ENCODE measurements at places on chromosomes 2 and 18.

GRCh38 chr18:78813156-78813555, 166.5 kb upstream of the SALL3 start:
- DNase-seq, result no peak

DNA sequence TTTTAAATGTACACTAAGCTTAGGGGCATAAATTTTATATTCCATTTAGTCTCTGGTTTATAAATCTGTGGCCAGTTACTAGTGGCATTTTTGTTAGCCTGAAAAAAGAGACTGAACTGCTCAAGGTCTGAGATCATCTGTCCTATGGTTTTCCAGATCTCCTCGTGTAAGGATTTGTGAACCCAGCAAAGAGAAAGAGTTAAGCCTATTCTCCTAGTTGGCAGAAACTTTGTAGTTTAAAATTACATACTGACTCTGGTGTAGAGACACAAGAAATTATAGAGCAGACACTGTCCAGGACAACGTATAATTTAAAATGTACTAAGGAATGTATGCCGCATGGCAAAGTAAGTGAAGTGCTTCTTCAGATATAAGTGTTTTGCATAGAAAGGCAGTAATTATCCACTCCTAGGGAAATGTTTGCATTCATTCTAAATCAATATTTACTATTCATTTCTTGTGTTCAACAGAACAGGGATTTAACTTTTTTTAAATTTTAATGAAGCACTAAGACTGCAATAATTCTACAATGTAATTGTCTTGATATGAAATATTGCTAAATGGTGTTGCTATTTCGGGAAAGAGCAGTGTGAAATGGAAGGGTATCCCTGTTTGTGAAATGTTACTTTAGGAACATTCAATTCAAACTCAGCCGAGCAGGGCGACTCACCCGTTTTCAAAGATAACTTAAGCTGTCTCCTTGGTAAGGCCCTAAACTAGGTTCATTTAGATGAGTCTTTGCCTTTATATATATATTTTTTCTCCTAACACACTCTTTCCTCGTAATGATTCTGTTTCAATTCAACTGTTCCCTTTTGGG, 508.4 kb upstream of the ZEB2 start:
- DNase-seq, result no peak

DNA sequence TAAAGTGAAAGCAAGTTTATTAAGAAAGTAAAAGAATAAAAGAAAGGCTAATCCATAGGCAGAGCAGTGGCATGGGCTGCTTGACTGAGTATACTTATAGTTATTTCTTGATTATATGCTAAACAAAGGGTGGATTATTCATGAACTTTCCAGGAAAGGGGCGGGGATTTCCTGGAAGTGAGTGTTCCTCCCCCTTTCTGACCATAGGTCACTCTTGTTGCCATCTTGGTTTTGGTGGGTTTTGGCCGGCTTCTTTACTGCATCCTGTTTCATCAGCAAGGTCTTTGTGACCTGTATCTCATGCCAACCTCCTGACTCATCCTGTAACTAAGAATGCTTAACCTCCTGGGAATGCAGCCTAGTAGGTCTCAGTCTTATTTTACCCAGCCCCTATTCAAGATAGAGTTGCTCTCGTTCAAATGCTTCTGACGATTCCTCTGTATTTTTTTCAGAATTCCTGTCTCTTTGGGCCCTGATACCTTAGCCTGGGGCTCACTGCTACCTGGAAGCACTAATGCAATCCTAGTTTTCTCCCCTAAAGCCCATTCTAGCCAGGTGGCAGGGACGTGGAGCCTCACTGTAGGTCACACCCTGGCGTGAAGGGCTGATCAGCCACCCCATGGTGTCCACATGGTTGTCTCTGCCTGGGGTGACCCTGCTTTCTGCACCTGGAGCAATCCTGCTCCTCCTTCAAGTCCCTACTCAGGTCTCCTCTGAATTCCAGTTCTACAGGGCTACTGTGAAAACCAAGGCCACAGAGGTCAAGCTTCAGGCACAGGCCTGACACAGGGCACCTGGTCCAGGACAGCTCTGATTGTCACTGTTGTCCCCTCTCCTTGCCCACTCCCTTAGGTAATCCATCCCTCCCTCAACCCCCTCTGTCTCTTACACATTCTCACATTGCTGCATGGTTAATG, 6.0 kb upstream of the SLC35F6 start:
- no peak for DNase-seq

GRCh38 chr2:37330681-37331080, 6.0 kb upstream of the PRKD3 start:
- DNase-seq, result no peak

DNA sequence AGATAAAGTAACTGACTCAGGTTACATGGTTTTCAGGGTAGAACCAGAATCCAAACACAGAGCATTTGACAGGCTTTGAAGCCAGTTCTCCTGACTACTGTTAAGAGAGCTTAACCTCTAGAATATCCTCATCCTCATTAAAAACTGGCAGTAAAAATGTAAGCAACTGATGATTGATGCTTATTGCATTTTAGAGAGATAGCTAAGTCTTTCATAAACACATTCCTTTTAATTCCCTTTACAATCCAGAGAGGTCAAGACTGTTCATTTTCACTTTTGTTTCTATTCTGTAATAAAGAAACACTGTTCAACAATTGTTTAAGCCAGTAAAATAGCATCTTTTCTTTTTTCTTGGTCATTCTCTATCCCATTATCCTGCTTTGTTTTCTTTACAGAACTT, 53.9 kb upstream of the RAB27B start:
- DNase-seq, result no peak

DNA sequence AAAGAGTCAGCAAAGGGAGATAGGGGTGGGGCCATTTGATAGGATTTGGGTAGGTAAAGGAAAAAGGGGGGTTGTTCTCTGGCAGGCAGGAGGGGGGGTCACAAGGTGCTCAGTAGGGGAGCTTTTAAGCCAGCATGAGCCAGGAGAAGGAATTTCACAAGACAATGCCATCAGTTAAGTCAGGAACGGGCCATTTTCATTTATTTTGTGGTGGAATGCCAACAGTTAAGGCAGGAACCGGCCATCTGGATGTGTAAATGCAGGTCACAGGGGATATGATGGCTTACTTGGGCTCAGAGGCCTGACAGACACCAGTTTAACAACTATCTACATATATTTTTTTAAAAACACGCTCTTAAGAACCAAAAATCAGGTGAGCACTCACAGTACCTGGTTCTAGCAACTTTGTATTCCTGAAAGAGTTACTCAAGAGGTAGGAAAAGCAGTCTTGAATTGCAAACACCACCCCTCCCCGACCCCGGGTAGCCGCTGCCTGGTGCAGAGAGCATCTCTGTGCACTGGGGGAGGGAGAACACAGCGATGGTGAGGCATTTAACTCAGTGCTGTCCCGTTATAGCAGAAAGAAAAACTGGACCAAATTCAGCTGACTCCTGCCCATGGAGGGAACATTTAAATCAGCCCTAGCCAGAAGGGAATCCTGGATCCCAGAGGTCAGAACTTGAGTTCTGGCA, 414.5 kb upstream of the KLHL29 start:
- DNase-seq, result no peak

DNA sequence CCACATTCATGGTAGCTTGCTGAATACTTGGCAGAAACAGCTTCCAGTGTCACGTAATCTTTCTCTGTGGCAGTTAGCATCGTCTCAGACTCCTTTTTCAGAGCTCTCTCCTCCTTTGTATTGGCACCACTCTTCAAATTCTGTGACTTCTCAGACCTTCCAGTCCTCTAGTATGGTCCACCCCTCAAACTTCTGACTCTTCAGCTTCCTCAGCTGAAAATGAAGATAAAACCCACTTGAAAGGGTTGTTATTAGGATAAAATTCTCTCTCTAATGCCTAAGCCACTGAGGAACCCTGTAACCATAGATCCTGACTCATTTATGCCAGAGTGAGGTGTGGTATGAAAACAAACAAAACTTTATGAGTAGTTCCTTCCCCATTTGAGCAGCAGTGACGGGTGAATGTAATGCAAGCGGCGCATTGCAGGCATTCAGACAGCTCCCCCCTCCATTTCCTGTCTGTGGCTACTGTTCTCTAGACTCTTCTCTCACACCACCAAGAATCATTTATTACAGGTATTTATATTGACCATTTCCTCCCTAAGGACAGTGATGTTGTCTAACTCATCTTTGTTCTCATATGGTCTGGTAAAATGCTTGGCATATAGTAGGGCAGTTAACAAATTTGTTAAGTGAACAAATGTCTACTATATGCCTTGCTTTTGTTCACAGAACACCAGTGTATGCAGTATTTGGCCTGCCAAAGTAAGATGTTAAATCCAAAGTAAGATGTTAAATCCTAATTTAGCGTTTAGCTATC, 35.3 kb downstream of the GALNT1 start:
- DNase-seq, result peak; percentile 26

DNA sequence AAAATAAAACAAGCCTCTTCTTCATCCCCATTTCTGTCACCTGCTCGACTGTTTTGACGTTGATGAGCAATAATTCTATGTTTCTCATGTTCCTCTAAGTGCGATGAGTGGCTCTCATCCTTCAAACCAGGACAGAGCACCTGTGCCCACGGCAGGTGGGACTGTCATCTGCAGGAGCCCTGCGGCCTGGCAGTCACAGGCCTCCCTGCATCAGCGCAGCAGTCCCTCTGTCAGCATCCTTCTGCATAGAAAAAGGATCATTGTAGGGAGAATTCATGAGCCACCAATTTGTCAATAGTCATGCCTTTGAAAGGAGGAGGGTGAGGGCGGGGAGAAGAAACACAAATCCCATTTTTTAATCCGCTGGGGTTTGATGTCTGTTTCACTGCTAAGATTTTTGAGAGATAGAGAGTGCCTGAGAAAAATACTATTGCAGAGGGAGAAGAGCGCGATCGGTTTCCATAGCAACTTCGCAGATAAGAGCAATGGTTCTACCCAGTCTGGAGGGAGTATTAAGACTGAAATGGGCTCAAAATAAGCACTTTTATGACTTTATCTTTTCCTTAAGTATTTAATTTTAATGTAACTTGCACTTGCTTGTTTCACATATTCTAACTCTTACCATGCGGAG, 234.3 kb upstream of the NCKAP5 start:
- DNase-seq, result no peak

DNA sequence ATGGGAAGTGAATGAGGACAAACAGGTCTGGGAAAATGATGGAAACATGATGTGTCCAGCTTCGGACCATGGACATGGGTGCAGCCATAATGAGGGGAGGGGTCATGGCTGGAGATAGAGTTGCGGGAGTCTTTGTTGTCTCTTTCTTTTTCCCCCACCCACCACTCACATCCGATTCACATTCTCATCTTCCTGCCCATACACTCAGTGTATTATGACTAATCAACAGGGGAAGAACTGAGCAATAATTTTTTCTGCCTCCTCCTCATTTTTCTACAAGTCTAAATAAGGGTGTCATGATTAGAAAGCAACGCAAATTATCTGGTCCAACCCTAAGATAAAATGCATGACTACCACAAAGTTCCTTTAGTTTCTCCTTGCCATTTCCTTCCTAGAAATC, 5.7 kb upstream of the SERPINB2 start:
- no peak for DNase-seq

DNA sequence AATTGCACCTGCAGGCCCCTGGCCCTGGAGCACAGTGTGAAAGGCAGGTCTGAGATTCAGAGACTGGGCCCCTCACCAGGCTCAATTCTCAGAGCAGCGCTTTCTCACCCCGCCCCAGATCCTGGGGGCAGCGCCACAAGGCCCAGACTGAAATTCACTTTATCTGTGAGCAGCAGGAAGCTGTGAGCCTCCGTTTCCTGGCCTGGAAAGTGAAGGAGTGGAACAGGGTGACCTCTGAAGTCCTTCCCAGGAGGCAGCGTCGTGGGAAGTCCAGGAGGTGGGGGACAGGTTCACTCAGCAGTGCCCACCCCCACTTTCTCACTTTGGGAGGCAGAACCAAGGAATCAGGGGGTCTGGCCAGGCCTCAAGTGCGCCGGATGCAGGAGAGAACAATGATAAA, 235.4 kb downstream of the NDUFA10 start:
- DNase-seq, result no peak

DNA sequence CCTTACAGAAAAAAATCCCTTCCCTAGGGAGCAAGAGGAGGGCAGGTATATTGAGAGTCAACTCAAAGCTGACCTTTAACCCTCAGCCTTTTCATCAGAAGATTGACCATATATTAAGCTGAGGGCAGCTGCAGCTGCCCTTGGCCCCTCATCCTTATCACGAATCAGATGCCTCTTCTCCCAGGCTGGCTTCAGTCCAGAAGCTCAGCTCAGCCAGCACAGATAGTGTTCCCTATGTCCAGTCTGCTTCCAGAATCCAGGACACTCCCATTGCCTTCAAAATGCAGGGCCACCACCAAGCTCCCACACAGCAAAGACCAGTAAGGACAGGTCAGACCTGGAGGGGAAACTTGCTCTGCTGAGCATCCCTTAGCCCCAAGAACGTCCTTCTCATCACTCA, 146.1 kb downstream of the BCL11A start:
- no peak for DNase-seq

DNA sequence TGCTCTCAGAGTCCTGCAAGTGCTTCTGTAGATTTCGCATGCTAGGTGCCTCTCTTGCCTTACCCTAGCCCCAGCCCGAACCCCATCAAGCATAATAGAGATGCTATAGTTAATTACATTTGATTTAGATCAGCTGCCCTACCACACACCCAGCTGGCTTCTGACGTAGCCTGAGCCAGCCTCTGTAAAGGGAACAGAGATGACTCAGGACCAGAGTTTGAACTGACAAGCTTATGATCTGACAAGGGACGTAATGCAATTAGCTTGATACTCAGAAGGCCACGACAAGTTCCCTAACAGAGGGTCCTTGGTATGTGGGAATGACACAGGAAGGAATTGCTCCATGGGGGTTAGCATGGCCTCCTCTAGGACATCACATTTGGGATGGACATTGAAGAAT, 126.6 kb downstream of the LRATD1 start:
- no peak for DNase-seq

DNA sequence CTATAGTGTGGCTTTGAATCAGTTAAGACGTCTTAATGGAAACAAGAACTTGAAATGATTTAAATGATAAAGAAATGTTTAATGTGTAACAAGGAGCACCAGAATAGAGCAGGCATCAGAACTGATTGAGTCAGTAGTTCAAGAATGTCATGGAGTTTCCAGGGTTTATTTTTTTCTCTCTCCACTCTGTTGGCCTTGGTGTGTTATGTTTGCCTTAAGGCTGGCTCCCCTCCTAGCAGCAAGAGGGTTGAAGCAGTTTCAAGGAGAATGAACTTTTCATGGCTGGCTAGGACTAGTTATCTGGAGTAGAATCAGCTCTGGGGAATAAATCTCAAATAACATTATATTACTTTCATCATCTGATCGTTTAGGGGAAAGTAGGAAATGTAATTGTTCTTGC, 13.4 kb upstream of the GLS start:
- DNase-seq, result no peak

GRCh38 chr18:79983793-79984192, 4.6 kb downstream of the TXNL4A start:
- DNase-seq, result no peak

- DNase-seq, result peak; percentile 35
Observed at GRCh38 chr2:24359129-24360049, 947 bp downstream of the ITSN2 start.

- no peak for DNase-seq
Observed at GRCh38 chr2:119069781-119070180, 88.8 kb downstream of the C1QL2 start.

Data from stimulated activated CD8-positive, alpha-beta memory T cell treated with anti-CD3 and anti-CD28 coated beads, Interleukin-2, amount 100 ng/mL, for 48 hours (primary cell).